GM04503 (cell line): ENCODE measurements at places on chromosomes 3 and 15.

GRCh38 chr3:39541917-39542329 lies 74.4 kb downstream of the MOBP start:
- DNase-seq: peak; percentile 2

- DNase-seq: peak; percentile 37
Observed at GRCh38 chr3:148006508-148006907, 597.3 kb downstream of the ZIC1 start.

DNA sequence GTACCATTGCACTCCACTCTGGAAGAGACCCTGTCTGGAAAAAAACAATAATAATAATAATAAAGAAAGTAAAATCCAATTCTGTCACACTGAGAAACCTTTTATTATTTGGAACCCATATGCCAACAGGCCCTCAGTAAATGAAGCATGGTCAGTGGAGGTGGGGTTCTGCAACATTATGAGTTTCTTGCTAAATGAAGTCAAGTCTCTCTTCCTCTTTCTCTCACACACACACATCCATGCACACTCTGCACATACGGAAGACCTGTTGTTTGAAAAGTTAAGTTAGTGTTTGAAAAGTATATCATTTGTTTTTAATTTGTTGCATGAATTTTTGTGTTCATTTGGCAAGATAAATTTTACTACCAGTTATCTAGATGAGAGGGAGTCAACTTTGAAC lies 27.8 kb downstream of the GAP43 start:
- DNase-seq: no peak

- no peak for DNase-seq
Observed at GRCh38 chr15:40388941-40389823, 6.7 kb downstream of the KNSTRN start.

DNA sequence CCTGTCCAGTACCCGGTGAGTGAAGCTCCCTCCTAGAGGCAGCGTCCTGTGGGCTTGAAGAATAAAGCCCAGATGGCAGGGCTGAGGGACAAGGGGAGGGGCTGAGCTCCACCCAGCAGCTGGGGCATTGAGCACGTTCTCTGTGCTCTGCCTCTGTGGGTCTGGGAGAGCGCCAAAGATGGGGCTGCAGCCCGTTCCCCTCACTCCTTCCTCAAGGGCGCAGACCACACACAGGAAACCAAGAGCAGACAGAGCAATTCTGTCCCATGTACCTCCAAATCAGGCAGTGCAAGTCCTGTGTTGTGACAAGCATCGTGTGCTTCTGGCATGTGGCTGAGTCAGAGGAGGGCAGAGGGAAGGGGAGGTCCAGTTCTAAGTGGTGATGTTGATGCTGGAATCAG lies 15.7 kb upstream of the KIF23 start:
- no peak for DNase-seq

DNA sequence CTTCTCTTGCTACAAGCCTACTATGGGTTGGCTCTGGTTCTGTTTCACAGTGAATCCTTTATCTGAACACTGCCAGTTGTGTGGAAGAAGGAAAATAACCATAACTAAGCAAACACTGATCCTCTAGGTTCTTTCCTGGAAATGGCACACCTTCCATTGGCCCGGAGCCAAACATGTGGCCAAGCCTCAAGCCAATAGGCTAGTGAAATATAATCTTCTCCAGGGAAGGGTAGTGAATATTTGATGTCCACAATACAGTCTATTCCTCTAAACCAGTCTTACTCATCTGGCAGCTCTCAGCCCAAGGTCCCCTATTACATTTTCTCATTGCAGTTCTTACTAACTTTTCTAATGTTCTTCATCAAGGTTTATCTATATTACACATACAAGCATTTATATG lies 921.3 kb downstream of the TUSC7 start:
- no peak for DNase-seq

- no peak for DNase-seq
Observed at GRCh38 chr3:45236964-45237363, 10.9 kb upstream of the TMEM158 start.

- DNase-seq: no peak
Observed at GRCh38 chr3:172159376-172159775, 120.0 kb downstream of the FNDC3B start.

DNA sequence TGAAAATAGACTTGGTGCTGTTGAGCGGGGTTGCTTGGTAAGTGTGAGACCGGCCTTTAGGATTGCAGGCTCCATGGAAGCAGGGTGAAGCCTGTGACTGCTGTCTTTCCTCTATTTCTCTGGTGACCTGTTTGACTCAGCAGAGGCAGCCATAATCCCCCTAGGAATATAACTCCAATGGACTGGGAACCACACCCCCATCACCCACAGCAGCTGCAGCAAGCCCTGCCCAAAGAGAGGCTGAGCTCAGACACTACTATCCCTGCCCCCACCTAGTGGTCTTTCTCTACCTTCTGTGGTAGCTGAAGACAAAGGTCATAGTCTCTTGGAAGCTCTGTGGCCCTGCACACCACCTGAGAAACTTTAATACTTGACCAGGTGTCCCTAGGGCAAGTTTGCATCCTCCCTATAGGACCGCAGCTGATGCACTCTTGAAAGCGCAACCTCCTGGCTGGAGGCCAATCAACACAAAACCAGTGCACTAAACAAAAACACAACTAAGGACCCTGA lies 133.6 kb upstream of the MRPL3 start:
- no peak for DNase-seq

GRCh38 chr15:62835351-62835750 lies 207.2 kb upstream of the TPM1 start:
- DNase-seq: no peak

DNA sequence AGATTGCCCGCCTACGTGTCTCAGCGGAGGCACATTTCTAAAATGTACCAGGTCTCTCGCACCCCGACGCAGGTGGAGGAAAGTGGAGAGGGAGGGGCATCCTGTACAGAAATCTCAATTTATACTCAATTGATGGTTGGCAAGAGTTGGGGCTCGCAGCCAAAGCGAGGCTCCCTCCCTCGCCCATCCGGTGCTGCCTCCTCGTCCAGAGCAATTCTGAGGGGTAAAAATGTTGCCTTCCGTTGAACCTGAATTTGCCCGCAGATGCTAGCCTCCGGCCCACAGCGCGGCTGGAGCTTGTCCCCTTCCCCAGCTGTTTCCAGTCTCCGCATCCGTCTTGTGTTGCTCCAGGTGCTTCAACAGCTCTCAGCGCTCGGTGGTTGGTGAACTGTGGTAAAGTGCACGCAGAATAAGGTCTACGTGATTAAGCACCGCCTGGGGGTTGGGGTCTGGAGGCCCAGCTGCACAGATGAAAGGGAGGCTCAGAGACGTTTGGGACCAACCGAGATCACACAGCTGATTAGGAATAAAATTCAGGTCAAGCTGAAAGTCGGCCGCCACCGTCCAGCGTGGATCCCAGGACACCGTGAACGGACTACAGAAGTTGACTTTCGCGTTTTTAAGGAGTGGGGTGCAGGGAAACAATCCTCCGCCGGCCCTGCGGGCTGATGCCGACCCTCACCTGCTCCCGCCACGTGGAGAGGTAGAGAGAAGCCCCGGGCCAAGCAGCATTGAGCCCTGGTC lies 846 bp upstream of the POLG start:
- DNase-seq: no peak

DNA sequence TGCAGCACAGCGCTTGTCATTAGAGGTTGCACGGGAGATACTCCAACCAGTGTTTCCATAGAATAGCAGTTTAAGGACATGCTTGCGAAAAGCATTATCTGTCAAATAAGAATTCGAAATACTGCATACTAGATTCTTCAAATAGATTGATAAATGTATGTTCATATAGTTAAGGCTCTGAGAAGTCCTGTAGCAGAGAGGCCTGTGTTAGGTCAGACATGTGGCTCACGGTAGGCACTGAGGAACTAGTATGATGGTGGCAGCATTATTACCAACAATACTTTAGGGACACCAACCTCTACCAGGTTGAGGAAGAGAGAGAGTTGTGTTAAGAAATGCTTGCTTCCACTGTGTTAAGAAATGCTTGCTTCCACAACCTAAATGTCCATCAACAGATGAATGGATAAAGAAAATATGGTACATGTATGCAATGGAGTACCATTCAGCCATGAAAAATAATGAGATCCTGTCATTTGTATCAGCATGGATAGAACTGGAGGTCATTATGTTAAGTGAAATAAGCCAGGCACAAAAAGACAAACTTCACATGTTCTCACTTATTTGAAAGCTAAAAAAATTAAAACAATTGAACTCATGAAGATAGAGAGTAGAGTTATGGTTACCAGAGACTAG lies 14.9 kb downstream of the MTMR14 start:
- DNase-seq: no peak

DNA sequence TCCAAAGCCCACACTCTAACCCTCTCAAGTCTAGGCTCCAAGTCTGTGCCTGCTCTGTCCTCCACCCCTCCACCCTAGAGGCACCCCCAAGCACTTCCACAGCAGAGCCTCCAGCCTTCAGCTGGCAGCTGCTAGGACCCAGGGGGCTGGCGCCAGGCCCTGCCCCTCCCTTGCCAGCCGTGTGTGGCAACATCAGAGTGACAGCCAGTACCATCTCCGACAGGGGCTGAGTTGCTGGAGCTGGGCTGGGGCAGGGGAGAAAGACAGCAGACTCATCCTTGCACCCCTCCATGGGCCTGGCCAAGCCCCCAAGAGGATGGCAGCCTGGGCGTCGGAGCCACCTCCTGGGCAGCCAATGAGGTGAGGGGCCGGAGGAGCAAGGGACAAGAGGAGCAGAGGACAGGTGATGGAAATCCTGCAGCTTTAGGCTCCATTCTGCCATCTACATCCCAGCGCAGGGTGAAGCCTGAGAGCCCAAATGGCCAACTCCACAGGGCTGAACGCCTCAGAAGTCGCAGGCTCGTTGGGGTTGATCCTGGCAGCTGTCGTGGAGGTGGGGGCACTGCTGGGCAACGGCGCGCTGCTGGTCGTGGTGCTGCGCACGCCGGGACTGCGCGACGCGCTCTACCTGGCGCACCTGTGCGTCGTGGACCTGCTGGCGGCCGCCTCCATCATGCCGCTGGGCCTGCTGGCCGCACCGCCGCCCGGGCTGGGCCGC lies at the start of gene GPR62:
GPR62 (plus strand) TSS at position 207 of the 718 bp plus-strand sequence; CDS start at position 479, 272 bp downstream.
- DNase-seq: no peak

- DNase-seq: no peak
Observed at GRCh38 chr3:126367316-126367805, 10.2 kb upstream of the KLF15 start.

DNA sequence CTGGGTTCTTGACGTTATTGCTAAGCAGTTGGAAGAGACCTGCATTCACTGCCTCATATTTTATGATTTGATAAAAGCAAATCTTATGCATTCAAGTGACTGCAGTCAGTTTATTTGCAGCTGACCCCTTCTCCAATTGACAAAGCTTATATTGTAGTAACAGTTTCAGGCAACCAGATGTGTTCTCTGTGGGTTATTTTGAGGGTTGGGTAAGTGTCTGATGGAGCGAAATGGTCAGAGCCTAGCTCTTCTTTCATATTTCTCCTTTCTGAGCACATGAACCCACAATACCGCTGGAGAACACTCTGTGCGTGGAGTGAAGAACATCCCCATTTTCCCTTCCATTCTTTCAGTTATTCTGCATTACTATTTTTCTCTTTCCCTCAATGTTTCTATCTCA lies 125.8 kb upstream of the KCNH8 start:
- no peak for DNase-seq

DNA sequence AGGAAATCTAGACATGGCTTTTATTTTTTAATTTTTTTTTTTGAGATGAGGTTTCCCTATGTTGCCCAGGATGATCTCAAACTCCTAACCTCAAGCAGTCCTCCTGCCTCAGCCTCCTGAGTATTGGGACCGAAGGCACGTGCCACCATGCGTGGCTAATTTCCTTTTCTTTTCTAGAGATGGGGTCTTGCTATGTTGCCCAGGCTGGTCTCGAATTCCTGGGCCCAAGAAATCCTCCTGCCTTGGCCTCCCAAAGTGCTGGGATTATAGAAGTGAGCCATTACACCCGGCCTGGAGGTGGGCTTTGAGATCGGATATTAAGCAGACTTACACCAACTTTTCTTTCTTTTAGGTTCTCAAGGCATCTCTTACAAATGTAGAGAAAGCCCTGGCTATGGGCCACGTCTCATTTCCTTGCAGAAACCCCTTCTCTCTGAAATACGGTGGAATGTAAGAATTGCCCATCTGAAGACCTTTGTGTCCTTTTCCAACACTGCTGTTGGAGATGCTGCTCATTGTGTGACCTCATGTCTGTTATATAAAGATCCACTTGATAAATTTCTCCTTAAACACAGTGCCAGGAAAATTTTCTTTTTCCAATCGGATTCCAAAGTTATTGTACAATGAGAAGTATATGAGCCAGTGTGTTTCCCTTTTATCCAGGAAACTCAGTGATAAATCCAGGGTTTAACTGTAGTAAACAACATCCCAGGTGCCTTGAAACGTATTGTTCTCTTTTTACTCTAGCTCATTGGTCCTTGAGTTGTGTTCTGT lies 36.8 kb upstream of the CFAP161 start:
- no peak for DNase-seq

DNA sequence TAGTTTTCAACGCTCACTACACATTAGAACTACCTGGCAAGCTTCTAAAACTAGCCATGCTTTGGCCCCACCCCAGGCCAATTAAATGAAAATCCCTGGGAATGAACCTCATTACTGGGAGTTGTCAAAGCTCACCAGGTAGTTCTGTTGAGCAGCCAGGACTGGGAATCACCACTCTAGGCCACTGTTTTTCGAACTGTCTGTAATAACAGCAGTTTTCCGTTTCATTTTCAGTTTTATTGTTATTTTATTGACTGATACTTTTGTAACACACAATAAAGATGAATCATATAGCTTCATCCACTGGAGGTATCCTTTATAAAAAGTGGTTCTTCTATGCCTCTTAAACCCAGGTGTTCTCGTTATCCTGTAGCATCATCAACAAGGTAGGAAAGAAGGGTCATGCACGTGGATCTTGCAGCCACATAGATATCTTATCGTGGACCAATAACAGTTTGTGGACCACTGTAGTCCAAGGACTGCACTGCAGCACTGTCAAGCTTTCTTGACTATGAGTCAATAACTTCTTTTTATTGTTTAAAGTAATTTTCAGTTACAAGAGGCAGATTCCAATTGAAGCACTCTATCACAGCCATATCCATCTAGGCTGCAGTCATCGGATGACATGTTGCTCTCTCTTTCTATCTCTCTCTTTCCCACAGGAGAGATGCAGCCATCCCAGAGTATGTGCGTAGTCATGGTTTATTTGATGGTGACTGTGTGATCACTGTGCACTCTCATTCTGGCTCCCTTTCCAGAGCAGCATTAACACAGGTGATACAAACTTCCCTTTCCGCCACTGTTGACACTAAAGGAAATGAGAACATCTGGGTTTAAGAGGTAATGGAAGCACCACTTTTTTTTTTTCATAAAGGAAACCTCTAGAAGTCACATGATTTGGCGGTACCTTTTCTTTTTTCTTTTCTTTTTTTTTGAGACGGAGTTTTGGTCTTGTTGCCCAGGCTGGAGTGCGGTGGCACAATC lies 39.0 kb upstream of the BLM start:
- no peak for DNase-seq

- no peak for DNase-seq
Observed at GRCh38 chr3:141538568-141539240, 51.9 kb downstream of the RASA2 start.

DNA sequence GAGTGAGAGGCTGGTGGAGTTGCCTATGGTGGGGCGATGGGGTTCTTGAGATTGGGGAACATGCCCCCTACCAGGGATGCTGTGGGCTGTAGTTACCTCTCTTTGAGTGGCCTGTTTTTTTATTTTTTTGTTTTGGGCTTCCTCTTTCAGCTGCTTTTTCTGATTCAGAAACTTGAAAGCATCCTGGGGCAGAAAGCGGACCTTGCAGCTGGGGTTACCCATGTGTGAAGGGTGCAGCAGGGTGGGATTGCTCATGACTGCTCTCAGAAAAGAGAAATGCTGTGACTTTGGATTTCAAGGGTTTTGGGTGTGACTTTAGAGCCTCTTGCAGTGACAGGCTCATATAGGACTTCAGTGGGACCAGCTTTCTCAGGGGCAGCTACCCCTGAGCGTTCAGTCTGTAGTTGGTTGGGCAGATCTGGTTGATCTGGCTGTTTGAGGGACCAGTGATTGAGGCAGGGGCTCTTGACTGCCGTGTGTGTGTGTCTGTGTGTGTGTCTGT lies 1.8 kb downstream of the LIMD1 start:
- no peak for DNase-seq
